ENCODE measurements at places on chromosomes 3 and 15.
A peak's percentile ranks its signal among the peaks of the same experiment; 100 is the strongest.

DNA sequence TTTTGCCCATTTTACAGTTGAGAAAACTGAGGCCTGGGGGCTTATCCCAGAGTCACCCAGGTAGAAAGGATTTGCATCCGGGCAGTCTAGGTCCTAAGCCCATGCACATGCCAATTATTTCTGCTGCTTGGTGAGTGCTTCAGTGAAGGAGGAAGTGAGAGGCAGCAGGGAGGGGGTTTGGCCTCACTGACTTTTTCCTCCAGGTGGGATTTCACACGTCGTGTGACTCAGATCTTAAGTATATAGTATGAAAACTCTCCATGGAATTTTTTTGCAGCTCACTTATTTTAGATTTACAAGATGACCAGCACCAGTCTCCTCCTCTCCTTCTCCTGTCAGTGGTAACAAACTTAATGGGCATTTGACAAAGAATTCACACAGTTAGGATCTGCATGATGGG, 4.6 kb downstream of the ITGA11 start:
- H3K4me3 ChIP-seq: no peak overlapping the region
- peak; percentile 36 for DNase-seq
- peaks cover 7% of the 10 kb centered on the region for H3K27me3 ChIP-seq
- peaks cover 15% of the 10 kb centered on the region for H3K4me1 ChIP-seq
- no peak overlapping the region for H3K27ac ChIP-seq

GRCh38 chr3:37986479-37987314, 3.9 kb upstream of the VILL start:
- H3K27me3 ChIP-seq: no peaks in the 10 kb centered on the region
- H3K27ac ChIP-seq: no peak overlapping the region
- H3K36me3 ChIP-seq: peaks cover 10% of the 10 kb centered on the region
- H3K4me1 ChIP-seq: no peaks in the 10 kb centered on the region
- no peak for DNase-seq

DNA sequence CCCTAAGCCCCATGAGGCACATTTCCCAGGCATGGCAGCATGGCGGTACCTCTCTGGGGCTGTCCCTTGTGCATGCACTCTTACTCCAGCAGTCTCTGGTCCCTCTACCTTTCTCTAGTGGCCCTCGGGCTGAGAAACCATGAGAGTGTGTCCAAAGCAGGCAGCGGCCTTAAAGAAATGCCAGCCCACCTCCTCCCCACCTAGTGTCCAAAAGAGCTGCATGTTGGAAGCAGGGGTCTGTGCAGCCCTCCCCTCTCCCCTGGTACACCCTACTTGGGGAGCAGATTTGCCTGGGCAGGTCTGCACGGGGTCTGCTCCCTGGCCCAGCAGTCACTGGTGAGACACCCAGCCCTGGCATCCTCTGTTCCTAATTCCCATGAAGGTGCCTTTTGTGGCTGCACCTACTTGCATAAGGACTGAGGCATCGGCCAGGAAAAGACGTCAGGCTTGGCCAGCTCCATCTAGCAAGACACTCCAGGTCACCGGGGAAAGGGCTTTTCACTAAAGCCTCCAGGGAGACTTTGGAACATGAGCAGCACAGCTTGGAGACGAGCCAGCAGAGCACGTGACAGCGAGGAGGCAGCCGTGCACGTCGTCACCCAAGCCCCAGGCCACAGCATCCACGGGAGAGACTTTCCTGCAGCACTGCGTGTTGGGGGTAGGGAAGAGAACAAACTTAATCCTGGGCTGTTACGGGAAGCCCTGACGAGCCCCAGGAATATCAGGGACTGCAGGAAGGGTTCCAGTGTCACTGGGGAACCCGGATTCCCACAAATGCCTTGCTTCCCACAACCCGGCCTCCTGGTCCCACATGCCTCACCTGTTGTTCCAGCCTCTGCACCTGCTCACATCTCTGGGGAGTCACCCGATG, 38.8 kb downstream of the TM2D3 start:
- H3K4me3 ChIP-seq: no peak overlapping the region
- peaks cover 4% of the 10 kb centered on the region for H3K27me3 ChIP-seq
- no peaks in the 10 kb centered on the region for H3K36me3 ChIP-seq

DNA sequence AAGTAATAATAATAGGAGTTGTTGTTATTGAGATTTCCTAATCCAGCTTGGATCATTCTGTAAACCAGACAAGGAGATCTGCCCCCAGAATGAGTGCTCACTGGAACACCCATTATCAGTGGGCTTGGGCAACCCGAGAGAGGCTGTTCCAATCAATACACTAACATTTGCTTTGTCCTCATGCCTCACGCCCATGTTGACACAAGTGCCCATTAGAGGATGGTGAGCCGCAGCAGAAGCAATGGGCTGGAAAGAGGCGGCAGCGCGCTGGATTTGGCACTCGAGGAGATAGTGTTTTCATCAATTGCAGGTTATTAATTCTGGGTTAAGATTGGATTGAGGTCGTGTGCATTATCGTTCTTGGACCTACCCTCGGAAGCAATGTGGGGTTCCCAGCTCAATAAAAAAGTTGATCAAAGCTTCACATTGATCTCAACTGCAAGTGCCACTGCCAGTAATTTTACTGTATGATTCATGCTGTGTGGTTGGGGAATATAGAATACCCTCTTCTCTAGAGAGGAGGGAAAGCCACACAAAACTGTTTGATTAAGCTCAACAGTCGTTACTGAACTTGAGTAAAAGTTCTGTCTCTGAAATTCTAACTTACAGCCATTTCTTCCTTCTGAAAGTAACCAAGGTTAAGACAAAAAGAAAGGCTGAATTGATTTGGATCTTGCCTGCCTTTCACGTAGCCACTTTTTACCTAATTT, 15.7 kb downstream of the LYZL4 start:
- no peaks in the 10 kb centered on the region for H3K36me3 ChIP-seq
- DNase-seq: no peak
- no peaks in the 10 kb centered on the region for H3K4me1 ChIP-seq
- no peaks in the 10 kb centered on the region for H3K27me3 ChIP-seq
- H3K4me3 ChIP-seq: no peak overlapping the region
- no peak overlapping the region for H3K27ac ChIP-seq

GRCh38 chr3:132661101-132661500, 972 bp downstream of the UBA5 start:
- H3K27ac ChIP-seq: peak overlapping the region; percentile 92
- no peak for DNase-seq
- H3K4me3 ChIP-seq: peak overlapping the region; percentile 84
- H3K4me1 ChIP-seq: no peaks in the 10 kb centered on the region
- no peaks in the 10 kb centered on the region for H3K36me3 ChIP-seq
- no peaks in the 10 kb centered on the region for H3K27me3 ChIP-seq

- no peak overlapping the region for H3K27ac ChIP-seq
- no peaks in the 10 kb centered on the region for H3K27me3 ChIP-seq
- DNase-seq: no peak
Measured at GRCh38 chr15:43878446-43878845, 51.6 kb downstream of the WDR76 start.

DNA sequence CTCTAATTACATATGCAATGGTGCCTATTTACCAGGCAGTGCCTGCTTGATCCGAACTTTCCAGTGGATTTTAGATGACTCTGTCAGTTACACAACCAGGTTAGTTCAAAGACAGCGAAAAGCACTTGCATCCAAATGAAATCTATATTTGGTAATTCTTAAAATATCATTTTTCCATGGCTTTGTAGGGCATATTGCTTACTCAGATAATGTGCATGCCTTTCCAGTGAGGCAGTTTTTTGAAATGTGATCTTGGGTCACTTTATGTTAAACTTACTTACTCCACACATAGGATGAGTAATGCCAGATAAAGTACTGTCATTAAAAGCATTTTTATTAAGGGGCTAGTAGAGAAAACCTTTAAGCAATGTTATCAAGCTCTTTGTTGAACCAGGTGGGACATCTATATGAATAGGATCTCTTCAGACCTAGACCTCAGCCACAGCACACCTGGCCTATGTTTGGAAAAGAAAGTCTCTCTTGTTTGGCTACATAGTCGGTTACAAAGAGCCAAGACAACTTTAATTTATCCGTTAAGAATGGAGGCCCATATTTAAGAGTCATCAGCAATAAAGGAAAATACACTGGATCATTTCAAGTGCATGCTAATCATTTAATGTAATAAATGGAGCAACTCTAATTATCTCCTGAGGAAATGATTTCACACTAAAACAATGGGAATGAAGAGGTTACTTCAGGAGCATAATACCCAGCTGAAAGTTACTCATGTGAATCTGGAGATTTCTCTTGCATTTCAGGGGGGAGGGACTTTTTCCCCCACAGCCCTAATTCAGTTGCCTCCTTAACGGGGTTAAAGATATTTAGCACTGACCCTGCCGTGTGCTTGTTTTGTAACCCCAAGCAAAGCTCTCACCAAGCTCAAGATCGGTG, 56.3 kb upstream of the TMCO5A start:
- H3K27ac ChIP-seq: peak overlapping the region; percentile 2
- H3K4me1 ChIP-seq: peaks cover 12% of the 10 kb centered on the region
- no peak overlapping the region for H3K4me3 ChIP-seq
- no peaks in the 10 kb centered on the region for H3K36me3 ChIP-seq
- H3K27me3 ChIP-seq: no peaks in the 10 kb centered on the region

DNA sequence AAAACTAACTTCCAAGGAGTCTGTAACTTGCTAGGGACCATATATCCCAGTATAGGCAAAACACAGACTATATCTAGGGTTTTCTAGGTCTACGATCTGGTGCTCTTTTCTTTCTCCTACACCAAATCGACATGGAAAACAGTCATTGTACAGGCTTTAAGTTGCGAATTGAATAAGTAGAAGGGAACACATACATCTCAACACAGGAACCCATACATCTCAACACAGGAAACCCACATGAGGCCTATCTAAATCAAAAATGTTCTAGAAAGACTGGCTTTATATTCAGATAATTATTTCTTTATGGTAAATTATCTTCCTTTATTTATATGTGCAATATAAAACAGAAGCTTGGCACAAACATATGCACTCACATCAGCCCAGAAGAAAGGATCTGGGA, 126.6 kb downstream of the ADAM10 start:
- peaks cover 11% of the 10 kb centered on the region for H3K36me3 ChIP-seq
- DNase-seq: no peak
- H3K27me3 ChIP-seq: no peaks in the 10 kb centered on the region
- H3K4me3 ChIP-seq: no peak overlapping the region
- H3K27ac ChIP-seq: no peak overlapping the region

GRCh38 chr3:48275287-48276027, 34.6 kb downstream of the ZNF589 start:
- no peak for DNase-seq
- H3K36me3 ChIP-seq: no peaks in the 10 kb centered on the region
- H3K27me3 ChIP-seq: peaks cover 6% of the 10 kb centered on the region
- no peak overlapping the region for H3K4me3 ChIP-seq

DNA sequence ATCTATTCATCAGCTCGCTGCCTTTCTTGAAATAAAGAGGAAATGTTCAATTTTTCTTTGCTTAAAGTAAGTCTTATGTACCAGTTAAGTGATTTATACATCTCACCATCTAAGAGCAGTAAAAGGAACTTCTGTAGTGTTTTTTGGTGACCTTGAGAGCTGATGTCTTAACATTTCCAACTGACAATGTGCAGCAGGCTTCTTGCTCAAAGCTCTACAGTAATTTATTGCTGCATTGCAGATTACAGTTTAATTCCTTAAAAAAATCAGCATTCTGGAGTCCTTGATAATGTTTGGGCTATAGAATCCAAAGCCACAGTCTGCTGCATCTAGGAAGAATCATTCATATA, 61.6 kb downstream of the DIPK2A start:
- DNase-seq: no peak
- peaks cover 4% of the 10 kb centered on the region for H3K4me1 ChIP-seq
- H3K27me3 ChIP-seq: no peaks in the 10 kb centered on the region
- H3K27ac ChIP-seq: no peak overlapping the region

GRCh38 chr3:175057401-175057800, 198.3 kb downstream of the NAALADL2 start:
- no peak overlapping the region for H3K4me3 ChIP-seq
- H3K27ac ChIP-seq: no peak overlapping the region
- no peaks in the 10 kb centered on the region for H3K27me3 ChIP-seq

DNA sequence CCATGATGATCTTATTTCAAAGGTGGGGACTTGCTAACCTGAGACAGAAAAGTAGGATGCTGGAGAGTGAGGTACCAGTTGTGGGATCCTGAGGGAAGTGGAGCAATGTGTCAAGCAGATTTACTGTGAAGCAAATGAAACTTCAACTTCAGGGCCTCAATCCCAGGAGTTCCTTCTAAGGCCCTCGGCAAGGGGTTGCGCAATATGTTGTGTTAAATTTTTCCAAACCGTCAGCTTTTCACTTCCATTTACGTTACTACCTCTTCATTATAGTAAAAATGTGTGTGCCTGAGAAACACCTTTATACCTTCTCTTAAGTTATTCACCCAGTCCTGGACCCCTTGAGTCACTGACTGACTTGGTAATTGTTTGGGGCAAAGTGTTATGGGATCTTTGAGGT, 42.5 kb upstream of the KCNH8 start:
- H3K4me3 ChIP-seq: no peak overlapping the region
- no peak for DNase-seq
- H3K27me3 ChIP-seq: no peaks in the 10 kb centered on the region
- no peaks in the 10 kb centered on the region for H3K36me3 ChIP-seq

GRCh38 chr3:173770796-173771573, 373.4 kb downstream of the NLGN1 start:
- DNase-seq: peak; percentile 15
- H3K4me1 ChIP-seq: no peaks in the 10 kb centered on the region
- H3K27ac ChIP-seq: no peak overlapping the region
- H3K4me3 ChIP-seq: no peak overlapping the region

DNA sequence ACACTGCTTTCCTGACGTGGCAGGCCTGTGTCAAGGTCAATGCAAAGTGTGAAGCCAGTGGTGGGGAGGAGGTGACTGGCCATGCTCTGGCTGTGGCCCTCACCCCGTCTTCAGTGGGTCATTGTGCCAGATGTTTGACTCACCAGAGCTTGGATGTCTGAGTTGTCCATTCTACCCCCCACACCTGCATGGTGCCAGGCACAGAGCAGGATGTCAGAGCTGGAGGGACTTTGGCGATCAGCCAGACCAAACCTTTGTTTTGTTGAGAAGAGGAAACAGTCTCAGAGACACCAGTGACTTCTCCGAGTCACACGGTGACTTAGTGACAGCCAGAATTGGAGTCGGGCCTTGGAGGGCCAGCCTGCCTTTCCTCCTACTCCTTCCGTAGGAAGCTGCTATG, 49.5 kb downstream of the SMAD6 start:
- H3K36me3 ChIP-seq: peaks cover 15% of the 10 kb centered on the region
- no peak overlapping the region for H3K4me3 ChIP-seq
- DNase-seq: no peak
- H3K4me1 ChIP-seq: peaks cover 39% of the 10 kb centered on the region
- H3K27me3 ChIP-seq: no peaks in the 10 kb centered on the region
- H3K27ac ChIP-seq: no peak overlapping the region

DNA sequence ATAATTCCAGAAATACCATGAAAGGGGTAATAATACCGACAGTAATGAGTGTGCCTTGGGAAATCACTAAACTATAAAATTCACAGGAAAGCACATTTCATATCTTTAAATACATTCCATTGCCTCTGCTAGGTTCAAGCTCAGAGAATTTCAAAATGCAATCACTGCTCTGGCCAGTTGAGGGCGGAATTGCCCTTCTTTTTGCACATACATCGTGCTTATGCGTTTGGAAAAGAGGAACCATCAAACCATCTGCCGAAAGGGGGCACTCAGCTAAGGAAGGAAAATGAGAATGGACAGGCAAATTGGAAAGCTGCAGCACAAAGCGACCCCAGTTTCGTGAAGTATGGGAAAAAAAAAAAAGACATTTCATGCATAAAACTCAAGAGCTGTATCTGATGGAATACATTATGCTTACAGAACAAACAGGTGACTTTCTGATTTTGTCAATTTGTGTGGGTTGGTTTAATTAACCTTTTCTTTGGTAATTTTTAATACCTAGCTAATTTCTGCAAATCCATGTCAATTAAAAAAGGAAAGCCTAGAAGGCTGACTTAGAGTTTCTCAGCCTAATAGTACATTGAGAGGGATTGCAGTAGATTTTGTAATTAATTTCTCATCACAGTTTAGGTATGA, 61.4 kb downstream of the TUSC7 start:
- H3K27me3 ChIP-seq: no peaks in the 10 kb centered on the region
- H3K36me3 ChIP-seq: no peaks in the 10 kb centered on the region
- H3K27ac ChIP-seq: no peak overlapping the region
- DNase-seq: peak; percentile 80
- no peaks in the 10 kb centered on the region for H3K4me1 ChIP-seq

Data from IMR-90 (cell line).